Stimulated activated CD8-positive, alpha-beta memory T cell treated with anti-CD3 and anti-CD28 coated beads, Interleukin-2, amount 100 ng/mL, for 1 hour (primary cell): ENCODE measurements at places on chromosomes 3 and 15.

DNA sequence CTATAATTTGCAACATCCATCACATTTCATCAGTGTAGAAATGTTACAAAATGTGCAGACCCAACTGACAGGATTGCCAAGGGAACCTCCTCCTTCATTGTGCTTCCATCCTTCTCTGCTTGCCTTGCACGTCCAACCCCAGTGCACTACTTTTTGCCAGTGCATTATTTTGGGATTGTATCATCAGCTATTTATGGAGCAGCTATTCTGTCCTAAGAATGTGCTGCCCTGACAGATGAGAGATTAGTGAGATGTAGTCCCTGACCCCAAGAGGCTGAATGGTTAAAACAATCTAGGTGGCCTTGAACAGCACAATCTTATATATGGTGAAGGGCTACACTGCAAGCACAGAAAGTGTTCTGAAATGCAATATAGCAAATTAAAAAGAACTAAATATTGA, 935.8 kb downstream of the IGSF11 start:
- no peak for DNase-seq

- DNase-seq, result no peak
These were observed 54.3 kb downstream of the LIPC start for GRCh38 chr15:58486062-58486461.

DNA sequence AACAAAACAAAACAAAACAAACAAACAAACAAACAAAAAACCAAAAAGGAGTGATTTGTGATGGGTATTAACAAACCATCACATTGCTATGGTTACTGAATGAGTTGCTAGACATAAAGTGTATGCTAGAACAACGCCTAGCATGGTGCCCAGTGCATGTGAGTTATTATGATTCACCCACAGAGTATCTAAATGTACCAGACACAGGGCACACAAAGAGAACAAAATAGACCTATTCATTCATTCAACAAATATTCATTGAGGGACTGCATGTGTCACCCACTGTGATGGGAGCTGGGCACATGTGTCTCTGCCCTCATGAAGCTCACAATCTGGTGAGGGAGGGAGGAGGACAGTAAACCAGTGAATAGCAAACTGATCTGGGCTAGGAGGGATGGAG, 11.6 kb upstream of the ACAN start:
- DNase-seq, result no peak

DNA sequence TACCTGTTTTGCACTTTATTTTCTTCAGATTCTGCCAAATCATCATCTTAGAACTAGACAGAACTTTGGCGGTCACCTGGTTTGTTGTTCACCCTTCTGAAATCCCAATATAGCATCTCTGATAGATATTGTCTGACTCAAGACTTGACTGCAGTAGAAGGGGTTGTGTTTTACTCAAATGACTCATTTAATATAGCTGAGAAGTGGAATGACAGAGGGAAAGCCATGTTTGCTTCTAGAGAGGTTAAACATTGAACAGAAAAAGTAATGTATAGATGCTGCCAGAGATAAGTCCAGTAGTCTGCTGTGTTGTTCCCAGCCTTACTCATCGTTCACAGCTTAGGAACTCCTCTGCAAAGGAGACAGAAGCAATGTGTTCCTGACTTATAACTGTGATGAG, 402.0 kb downstream of the AGBL1 start:
- DNase-seq, result no peak

DNA sequence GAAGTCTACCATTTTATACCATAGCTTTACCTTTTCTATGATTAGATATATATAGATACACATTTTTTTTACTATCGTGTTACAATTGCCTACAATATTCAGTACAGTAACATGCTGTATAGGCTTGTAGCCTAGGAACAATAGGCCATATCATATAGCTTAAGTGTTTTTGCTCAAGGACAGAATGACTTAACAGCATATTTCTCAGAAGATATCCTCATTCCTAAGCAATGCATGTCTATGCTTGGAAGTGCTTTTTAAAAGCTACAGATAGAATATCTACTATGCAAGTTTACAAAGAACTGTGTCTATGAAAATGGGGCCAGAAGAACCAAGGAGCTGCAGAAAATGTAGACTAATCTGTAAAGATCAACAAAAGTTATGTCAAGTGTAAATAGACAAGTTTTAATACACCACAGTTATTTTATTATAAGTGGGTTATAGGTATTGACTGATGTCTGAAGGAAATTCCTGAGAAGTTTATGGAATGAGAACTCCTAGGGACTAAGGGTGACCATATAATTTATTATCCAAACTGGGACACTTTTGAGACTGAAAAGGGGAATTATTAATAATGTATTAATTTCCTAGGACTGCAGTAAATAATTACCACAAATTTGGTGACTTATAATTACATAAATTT, 138.7 kb upstream of the TGFBR2 start:
- no peak for DNase-seq

DNA sequence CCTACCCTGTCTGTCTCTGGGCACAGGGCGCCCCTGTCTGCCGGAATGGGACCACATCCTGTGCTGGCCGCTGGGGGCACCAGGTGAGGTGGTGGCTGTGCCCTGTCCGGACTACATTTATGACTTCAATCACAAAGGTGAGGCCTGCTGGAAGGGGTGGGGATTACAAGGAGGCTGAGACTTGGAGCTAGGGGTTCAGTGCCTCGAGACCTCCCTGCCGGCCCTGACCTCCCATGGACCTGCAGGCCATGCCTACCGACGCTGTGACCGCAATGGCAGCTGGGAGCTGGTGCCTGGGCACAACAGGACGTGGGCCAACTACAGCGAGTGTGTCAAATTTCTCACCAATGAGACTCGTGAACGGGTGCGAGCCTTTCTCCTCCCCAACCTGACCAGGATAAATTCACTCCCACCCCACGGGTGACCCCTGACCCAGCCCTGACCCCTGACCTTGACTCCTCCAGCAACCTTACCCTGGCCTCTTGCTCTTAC, 20.4 kb downstream of the PTH1R start:
- no peak for DNase-seq
